ENCODE measurements at places on chromosomes 16 and 17.

DNA sequence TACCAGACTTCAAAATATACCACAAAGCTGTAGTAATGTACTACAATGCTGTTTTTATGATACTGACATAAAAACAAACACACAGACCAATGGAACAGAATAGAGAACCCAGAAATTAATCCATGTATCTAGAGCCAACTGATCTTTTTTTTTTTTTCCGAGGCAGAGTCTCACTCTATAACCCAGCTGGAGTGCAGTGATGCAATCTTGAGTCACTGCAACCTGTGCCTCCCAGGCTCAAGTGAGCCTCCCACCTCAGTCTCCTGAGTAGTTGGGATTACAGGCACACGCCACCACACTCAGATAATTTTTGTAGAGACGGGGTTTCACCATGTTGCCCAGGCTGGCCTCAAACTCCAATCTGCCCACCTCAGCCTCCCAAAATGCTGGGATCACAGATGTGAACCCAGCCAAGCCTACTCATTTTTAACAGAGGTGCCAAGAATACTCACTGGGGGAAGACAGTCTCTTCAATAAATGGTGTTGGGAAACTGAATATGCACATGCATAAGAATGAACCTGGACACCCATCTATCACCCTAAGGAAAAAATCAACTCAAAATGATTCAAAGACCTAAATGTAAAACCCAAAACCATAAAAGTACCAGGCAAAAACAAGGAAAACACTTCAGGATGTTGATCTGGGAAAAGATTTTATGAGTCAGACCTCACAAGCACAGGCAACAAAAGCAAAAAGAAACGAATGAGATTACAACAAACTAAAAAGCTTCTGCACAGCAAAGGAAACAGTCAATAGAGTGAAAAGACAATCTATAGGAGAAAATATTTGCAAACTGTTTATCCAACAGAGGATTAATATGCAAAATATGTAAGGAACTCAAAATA lies 63.1 kb downstream of the STX8 start:
- no peak for DNase-seq

- no peak for DNase-seq
These were observed 1.9 kb upstream of the C16orf74 start for GRCh38 chr16:85752511-85753420.

GRCh38 chr17:45749831-45750335 lies 34.2 kb upstream of the CRHR1 start:
- DNase-seq: peak; percentile 55

DNA sequence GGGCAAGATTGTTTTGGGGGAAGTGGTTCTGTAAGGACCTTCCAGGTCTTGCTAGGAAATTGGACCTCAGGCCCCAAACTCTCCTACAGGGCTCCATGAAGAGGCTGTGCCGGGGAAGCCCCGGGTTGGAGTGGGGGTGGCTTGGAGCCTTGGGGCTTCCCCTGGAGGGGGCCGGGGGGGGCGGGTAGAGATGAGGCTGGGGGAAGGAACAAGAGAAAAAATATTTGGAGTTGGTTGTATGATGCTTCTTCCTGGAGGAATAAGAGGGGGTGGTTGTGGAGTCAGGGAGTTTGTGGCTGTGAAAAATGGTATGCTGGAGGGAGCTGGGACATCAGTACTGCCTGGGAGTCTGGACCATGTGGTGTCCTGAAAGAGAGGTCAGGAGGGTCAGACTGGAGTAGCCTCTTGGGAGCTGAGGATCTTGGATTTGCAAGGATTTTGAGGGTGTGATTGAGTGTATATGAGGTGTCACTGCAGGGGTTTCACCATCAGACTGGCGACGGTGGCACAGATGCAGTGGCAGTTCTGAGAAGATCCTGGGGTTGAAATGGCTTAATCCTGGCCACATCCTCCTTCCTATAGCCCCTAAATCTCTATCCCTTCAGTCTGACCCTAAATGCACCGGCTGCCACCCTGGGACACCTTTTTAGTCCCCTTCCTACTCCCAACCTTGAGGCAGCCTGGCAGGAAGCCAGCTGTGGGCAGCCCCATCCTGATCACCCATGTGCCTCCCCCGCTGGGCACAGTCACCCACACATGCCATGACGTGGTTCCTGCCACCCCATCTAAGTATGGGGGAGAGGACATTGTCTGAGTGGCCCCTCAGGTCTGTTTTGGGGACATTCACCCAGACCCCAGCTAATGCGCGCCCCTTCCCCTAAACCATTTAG lies 10.9 kb downstream of the RARA start:
- no peak for DNase-seq
